DMS79 treated with DMSO at 0.1 percent for 48 hours (cell line): ENCODE measurements at places on chromosomes 7 and 10.

DNA sequence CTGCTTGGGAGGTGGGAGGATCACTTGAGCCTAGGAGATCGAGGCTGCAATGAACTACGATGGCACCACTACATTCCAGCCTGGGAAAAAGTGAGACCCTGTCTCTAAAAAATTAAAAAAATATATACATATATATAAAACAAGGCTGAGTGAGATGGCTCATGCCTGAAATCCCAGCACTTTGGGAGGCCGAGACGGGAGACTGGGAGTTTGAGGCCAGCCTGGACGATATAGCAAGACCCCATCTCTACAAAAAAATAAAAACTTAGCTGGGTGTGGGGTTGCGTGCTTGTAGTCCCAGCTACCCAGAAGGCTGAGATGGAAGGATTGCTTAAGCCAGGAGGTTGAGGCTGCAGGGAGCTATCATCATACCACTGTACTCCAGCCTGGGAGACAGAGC lies 87.6 kb downstream of the CARD11 start:
- no peak for DNase-seq

GRCh38 chr10:23927576-23928325 lies 281.2 kb upstream of the KIAA1217 start:
- no peak for DNase-seq

- DNase-seq, result no peak
These were observed 10.7 kb downstream of the SEMA3D start for GRCh38 chr7:85176197-85176596.

- DNase-seq, result peak; percentile 44
These were observed 60.9 kb downstream of the ARMC3 start for GRCh38 chr10:22988581-22989360.

DNA sequence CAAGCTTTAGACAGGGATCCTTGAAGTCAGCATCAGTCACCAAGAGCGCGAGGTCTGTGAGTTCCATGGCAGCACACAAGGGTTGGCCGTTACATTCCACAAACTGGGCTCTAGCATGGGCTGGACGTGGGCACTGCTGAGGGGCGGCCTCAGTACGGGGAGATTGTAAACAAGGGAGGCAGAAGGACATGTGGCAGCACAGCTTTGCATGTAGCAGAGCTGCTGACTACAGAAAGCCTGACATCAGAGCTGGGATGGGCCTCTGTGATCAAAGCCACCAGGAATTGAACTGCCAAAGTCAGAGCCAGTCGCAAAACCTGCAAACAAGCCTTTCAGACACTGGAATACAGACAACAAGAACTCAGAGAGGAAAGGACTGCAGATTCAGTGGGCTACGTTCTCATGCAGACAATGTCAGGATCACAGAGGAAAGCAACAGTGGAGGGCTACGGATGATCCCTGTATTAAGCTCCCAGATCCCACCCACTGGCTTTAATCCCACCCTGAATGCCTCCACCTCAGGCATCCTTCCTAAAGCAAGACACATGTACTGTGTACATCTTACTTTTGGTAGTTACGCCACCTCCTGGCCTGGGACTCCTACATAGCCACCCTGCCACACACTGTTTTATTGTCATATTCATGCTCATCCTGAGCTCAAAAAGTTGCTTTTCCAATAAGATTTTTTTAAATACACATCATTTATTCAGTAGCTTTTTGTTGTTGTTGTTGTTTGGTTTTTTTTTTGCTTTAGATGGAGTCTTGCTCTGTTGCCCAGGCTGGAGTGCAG lies 291.1 kb upstream of the IMMP2L start:
- DNase-seq, result no peak

GRCh38 chr10:72954596-72955554 lies at the start of gene PLA2G12B:
Gene PLA2G12B, minus strand, starts transcription at chr10:72954806. Its CDS starts 121 bp downstream, at chr10:72954685.
- peak; percentile 70 for DNase-seq

DNA sequence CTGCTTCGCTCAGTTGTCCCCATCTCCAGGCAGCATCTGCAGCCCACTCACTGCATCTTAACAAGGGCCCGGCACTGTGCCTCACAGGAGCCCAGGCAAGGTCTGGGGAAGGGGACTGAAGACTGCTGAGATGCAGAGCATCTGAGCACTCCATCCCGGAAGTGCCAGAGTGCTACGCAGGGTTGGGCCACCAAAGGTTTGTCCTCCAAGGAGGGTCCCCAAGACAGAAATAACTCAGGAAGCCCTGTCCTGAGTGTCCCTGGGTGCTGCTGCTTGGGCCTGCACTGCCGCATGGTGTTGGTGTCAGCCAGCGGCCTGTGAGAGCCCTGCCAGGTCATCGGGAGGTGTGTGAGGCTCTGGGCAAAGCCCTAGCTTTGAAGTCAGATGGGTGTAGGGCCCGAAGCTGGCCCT lies 288.2 kb upstream of the ZMIZ1 start:
- DNase-seq, result no peak

DNA sequence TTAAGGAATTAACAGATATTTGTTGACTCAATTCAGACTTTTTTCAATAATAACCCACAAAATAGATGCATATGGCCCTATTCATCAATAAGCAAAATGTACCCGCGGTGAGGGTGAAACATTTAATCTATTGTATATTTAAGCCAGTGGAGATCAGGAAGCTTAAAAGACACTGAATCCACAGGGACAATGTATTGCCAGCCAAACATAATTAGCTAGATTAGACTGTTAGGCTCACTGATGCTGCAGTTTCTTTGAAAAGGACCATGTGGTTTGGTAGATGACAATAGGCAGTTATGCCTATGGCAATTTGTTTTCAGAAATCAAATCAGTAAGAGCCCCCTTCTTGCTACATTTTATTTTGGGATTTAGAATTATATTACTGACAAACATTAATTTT lies 87.3 kb upstream of the PLXDC2 start:
- no peak for DNase-seq

GRCh38 chr10:4407783-4408182 lies 418.2 kb upstream of the AKR1E2 start:
- no peak for DNase-seq

- DNase-seq, result peak; percentile 55
These were observed 328.2 kb upstream of the LRRN3 start for GRCh38 chr7:110762546-110763225.

- no peak for DNase-seq
These were observed 2.3 kb upstream of the CREB5 start for GRCh38 chr7:28409716-28410627.

DNA sequence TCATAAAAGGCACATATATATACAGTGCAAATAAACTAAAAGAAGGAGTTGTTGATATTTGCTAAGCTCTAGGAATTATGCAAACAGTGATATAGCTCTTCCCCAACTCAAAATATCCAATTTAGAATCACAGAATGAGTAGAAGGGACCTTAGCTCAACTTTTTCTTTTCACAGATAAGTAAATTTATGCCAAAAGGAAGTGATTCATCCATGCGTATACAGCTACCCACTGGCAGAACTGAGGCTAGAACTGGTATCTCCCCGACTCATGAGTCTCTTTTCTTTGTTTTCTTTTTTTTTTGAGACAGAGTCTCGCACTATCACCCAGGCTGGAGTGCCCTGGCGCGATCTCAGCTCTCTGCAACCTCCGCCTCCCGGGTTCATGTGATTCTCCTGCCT lies 54.2 kb upstream of the SVIL start:
- no peak for DNase-seq

- DNase-seq, result no peak
These were observed 6.6 kb upstream of the ZNF22 start for GRCh38 chr10:44993922-44994751.

GRCh38 chr7:157228864-157229422 lies 90.2 kb downstream of the UBE3C start:
- DNase-seq, result no peak

DNA sequence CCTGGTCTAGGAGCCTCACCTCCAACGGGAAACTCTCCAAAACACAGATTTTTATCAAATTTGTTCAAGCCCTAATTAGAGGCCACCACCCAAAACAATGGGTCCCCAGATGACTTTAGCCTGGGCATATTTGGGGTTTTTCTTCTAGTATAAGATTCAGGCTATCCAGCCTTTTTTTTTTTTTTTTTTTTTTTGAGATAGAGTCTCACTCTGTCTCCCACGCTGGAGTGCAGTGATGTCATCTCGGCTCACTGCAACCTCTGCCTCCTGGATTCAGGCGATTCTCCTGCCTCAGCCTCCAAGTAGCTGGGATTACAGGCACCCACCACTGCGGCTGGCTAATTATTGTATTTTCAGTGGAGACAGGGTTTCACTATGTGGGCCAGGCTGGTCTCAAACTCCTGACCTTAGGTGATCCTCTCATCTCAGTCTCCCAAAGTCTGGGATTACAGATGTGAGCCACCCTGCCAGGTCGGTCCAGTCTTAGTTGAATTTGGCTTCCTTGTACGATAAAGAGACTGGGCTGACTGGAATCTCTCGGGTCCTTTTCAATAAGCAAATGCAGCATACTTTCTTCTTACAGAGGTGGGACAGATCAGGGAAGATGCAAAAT lies 91.4 kb upstream of the KLF6 start:
- DNase-seq, result no peak

GRCh38 chr7:133052826-133053225 lies 29.1 kb downstream of the CHCHD3 start:
- DNase-seq, result no peak

GRCh38 chr10:79331709-79332108 lies 15.6 kb upstream of the PPIF start:
- DNase-seq, result no peak

GRCh38 chr10:24851629-24852028 lies 100.8 kb downstream of the PRTFDC1 start:
- DNase-seq, result peak; percentile 48

DNA sequence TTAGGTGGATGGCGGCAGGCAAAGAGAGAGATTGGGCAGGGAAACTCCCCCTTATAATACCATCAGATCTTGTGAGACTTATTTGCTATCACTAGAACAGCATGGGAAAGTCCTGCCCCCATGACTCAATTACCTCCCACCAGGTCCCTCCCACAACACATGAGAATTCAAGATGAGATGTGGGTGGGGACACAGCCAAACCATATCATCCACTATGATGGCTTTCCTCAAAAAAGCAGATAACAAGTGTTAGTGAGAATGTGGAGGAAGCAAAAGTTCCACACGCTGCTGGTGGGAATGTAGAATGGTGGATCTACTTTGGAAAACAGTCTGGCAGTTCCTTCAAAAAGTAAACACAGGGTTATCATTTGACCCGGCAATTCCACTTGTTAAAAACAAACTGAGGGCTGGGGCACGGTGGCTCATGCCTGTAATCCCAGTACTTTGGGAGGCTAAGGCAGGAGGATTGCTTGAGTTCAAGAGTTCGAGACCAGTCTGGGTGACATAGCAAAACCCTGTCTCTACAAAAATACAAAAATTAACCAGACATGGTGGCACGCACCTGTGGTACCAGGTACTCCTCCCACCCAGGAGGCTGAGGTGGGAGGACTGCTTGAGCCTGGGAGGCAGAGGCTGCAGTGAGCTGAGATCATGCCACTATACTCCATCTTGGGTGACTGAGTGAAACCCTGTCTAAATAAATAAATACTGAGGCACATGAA lies 161.4 kb upstream of the EEPD1 start:
- no peak for DNase-seq

GRCh38 chr10:51399840-51400239 lies 299.6 kb downstream of the CSTF2T start:
- no peak for DNase-seq

GRCh38 chr10:4809156-4809555 lies 16.9 kb upstream of the AKR1E2 start:
- no peak for DNase-seq

DNA sequence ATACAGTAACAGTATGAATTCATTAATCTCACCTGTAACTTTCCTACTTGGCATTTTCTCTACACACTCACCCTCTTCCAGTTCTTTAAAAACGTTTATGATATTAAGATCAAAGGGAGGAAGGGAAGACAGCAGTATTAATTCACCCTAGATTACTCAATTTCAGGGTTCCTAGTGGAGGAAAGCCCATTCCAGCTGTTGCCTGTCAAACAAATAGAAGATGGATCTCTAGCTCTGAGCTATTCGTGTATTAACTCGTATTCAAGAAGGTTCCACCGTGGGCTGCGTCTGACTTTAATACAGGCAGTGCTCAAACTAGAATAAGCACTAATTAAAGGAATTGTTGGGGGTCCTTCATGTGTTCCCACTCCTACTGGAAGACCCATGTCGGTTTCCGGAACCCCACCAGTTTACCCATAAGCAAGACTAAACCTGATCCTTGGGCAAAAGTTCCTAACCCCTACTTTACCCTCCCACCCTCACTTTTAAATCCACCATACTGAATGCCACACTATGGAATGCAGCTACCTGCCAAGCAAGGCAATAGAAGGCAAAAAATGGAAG lies 2.1 kb downstream of the NANOS1 start:
- DNase-seq, result no peak

DNA sequence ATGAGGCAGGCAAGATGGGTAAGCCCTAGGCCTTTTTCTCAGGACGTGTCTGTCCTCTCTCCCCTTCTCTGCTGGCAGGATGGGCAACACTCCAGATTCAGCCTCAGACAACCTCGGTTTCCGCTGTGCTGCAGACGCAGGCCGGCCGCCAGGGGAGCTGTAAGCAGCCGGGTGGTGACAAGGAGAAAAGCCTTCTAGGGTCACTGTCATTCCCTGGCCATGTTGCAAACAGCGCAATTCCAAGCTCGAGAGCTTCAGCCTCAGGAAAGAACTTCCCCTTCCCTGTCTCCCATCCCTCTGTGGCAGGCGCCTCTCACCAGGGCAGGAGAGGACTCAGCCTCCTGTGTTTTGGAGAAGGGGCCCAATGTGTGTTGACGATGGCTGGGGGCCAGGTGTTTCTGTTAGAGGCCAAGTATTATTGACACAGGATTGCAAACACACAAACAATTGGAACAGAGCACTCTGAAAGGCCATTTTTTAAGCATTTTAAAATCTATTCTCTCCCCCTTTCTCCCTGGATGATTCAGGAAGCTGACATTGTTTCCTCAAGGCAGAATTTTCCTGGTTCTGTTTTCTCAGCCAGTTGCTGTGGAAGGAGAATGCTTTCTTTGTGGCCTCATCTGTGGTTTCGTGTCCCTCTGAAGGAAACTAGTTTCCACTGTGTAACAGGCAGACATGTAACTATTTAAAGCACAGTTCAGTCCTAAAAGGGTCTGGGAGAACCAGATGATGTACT lies 13.1 kb downstream of the PHKG1 start:
- peak; percentile 67 for DNase-seq

DNA sequence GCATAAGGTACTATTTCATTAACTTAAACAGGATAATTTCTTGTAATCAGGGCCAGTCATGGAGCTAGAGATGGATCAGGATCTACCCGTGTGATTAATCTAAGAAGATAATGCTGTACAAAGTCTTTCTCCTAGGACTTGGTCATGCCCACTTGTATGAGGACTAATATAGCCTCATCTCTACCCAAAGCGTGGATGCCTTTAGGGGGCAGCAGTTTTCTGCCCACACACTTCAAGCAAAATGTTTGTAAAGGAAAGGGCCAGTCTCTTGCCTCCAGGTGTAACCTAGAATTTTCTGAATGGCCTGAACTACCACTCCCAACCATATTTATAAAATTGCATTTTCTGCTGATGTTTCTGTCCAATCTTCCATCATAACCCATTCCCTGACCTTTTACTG lies 764.0 kb upstream of the IGFBP3 start:
- no peak for DNase-seq

- DNase-seq, result no peak
These were observed 458.8 kb upstream of the GHITM start for GRCh38 chr10:83680470-83680891.

GRCh38 chr7:139674341-139674740 lies 103.5 kb downstream of the HIPK2 start:
- DNase-seq, result no peak
